Karpas-422 (cell line): ENCODE measurements at places on chromosomes 16 and 17.

- DNase-seq, result no peak
Measured at GRCh38 chr16:56814537-56815432, 50.2 kb upstream of the SLC12A3 start.

GRCh38 chr16:86768228-86768791 is 190.0 kb downstream of the FOXL1 start:
- DNase-seq, result no peak

- peak; percentile 89 for DNase-seq
Measured at GRCh38 chr17:45098869-45099616, 33.3 kb downstream of the PLCD3 start.

DNA sequence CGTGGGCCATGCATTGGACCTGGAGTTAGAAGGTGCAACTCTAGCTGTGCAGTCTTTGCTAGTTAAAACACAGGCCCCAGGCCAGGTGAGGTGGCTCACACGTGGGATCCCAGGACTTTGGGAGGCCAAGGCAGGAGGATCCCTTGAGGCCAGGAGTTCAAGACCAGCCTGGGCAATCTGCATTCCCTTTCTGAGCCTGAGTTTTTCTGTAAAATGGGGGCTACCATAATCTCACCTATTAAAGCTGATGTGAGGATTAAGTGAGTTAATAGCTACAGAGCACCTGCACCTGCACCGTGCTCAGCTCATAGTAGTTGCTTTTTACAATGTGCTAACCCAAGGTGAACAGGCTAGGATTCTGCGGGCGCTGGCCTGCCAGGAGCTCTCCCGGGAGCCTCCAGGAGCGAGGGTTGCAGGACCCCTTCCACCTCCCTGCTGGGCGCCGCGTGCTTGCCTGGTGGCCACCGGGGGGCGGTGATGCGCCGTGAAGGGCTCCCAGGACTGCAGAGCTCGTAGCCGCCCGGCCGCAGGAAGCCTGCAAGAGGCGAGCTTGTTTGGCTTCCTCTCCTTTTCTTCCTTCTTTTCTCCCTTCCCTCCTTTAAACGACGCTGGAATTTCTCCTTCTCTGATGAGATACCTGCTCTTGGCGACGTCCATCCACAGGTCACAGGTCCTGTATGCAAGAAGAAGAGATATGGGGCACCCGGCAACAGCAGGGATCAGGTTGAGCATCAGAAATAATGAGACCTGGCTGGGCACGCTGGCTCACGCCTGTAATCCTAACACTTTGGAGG is 51.3 kb downstream of the ZFP90 start:
- peak; percentile 83 for DNase-seq

DNA sequence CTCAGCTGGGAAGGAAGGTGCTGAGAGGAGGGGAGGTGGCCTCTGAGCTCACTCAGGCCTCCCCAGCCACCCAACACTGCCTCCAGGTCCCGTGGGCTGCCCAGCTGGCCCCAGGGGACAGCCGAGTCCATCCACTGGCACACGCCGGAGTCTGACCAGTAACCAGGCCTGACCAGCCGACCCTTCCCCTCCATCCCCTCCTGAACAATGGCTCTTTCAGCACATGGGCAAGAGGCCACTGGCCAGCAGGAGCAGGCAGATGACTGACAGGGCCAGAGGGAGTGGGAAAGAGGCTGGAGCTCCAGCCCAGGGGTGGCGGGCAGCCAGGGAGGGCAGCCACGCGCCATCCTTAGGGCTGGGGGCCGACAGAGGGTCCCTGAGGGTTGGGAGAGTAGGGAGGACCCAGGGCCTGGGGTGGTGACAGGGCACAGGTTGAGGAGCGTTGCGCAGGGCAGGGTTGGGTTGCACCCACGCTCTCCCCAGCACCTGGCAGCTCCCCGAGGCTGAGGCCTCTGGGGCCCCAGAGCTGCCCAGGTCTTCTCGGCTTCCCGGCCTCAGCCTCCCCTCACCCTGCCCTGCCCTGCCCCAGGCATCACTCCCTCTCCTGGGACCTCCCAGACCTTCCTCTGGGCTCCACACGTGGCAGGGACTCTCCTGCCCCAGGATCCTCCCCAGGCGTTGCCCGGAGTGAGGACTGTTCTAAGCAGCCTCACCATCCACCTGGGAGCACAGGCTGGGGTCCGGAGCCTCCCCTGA is 20.2 kb upstream of the SLC38A10 start:
- DNase-seq, result no peak

GRCh38 chr16:14437426-14437825 is 192.6 kb downstream of the PARN start:
- no peak for DNase-seq

DNA sequence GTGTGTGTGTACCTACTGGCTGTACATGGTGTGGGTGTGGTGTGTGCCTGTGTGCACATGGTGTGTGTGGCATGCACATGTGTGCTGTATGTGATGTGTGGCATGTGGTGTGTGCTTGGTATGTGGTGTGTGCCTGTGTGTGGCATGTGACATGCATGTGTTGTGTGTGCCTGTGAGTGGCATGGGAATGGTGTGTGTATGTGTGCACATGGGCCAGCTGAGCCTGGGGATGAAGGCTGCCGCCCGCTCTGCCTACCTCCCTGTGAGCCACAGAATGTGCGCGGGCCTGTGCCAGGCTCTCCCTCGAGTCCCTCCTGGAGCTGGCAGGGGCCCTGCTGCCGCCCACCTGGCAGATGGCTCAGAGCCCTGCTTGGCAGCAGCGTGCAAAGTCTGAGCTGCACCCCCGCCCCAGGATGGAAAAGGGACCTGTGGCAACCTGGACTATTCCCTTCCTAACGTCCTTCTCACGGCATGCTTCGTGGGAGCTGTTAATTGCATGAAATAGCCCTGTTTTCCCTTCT is 9.3 kb downstream of the PRSS27 start:
- DNase-seq, result no peak

DNA sequence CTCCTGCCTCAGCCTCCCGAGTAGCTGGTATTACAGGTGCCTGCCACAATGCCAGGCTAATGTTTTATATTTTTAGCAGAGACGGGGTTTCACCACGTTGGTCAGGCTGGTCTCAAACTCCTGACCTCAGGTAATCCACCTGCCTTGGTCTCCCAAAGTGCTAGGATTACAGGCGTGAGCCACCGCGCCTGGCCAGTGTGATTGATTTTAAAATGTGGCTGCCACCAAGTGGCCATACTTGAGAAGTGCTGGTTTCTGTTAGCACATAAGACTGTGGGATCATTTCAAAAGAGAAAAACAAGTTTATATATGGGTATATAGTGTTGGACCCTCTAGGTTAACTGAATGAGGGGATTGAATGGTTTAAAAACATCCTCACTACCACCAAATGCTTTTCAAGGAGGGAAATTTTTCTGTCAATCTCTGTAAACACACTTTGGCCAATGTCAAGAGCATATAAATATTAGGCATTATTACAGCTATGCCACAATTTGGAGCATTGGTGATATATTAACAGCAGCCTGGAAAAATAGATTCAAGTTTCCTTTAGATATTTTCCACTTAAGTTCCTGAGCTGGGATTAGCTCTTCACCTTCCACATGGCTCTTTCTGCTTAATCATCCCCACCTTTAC is 13.5 kb upstream of the DHRS13 start:
- peak; percentile 73 for DNase-seq

DNA sequence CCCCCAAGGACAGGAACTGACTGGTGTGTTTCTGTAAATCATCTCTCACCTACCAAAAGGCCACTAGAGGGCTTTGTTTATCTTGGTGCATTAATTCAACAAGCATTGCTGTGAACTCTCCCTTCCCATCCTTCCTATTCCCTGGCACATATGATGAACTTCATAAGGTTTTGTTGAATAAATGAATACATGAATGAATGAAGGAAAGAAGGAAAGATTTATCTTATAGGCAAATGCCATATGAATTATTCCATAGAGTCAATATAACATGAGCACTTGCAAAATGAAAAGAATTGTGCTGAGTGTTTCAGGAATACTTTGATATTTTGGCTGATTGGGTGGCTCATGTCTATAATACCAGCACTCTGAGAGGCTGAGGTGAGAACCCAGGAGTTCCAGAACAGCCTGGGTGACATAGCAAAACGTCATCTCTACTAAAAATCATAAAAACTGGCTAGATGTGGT is 4.3 kb downstream of the SPDYE4 start:
- peak; percentile 54 for DNase-seq

DNA sequence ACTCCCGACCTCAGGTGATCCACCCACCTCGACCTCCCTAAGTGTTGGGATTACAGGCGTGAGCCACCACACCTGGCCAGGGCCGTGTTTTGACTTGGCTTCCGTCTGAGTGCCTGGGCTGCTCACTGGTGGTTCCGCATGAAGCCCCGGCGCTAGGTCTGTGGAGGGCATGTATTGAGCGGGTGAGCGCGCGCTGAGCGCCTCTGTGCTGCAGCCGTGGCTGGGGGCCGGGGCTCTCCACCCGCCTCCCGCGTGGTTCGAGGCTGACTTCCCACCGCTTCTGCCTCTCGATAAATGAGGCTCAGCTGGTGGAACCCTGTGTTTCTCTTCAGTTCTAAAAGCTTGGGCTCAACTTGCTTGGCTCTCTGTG is 38.9 kb upstream of the ATP2A3 start:
- DNase-seq, result no peak

DNA sequence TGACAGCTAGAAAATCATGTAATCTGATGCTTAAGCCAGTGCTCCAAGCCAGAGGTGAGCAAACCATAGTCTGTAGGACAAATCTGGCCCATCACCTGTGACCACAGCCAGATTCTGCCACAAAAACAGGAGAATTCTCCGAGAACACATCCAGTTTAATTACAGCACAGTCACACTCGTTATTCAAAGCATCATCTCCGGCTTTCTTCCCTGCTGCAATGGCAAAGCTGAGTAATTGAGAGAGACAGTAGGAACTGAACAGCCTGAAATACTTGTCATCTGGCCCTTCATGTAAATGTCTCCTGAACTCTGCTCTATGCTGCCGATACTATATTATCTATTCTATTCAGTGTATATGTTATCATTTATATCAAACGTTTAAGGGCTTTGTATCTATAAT is 121.4 kb upstream of the FOXF1 start:
- DNase-seq, result no peak

DNA sequence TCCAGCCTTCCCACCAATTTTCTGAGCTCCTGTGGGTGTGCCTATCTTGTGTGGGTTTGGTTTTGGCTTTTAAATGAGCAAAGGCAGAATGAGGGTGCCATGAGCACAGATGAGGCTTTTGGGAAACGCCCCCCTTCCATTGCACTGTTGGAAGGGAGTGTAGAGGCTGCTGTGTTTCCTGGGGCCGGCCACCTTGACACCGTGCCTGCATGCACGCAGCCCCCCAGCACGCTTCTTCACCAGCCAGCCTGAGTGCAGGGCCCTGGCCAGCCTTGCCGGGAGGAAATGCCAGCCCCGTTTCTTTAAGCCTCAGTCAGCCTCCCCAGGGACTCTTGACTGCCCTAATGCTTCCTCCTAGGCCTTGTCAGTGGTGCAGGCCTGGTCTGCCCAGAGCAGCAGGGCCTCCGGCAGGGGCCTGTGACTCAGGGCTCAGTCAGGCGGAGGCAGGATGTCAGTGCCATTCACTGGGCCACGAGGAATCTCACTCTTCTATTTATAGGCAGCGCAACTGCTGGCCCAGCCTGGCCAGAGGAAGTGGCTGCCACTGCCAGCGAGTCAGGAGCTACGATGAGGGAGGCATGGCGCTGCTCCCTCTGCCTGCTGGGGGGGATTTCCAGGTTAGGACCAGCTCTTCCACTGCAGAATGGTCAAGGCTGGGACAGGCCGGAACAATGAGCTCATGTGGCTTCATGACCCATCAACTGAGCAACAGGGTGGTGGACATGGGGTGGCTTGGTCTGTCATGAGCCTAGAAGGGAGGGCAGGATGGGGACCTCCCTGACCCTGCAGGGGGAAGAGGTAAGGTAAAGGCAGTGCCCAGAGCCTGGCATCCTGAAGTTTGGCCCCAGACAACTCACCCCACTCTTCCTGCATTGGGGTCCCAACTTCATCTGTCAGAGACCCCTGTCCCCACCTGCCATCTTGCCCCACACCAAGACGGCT is 205.2 kb downstream of the RAB11FIP4 start:
- DNase-seq, result peak; percentile 93

- no peak for DNase-seq
Measured at GRCh38 chr17:71011391-71011790, 842.1 kb downstream of the KCNJ2 start.

DNA sequence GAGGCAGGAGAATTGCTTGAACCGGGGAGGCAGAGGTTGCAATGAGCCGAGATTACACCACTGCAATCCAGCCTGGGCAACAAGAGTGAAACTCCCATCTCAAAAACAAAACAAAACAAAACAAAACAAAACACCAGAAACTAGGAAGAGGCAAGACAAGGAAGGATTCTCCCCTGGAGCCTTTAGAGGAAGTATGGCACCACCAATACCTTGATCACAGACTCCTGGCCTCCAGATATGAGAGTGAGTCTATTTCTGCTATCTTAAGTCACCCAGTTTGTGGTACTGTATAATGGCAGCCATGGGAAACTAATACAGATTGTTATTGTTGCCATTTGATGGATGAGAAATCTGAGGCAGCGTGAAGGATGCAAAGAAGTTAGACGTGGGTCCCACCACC is 14.6 kb upstream of the CPPED1 start:
- DNase-seq, result no peak

DNA sequence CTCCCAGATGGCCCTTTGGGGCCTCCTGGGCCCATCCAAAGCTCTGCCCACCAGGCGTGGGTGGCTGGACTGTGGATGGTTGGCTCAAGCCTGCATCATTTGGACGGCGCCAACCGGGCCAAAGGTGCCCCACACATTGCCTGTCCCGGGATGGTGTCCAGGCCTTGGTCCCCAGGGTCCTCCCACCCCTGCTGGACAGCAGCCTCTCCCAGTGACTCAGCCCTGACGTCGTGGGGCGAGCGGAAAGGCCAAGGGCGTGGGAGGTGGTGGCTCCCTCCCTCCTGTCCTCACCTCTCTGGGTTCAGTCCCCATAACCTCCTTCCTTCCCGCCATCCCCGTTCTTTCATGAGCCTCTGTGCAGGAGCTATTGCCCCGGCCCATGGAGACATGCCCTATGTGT is 42.1 kb upstream of the DLX4 start:
- no peak for DNase-seq

DNA sequence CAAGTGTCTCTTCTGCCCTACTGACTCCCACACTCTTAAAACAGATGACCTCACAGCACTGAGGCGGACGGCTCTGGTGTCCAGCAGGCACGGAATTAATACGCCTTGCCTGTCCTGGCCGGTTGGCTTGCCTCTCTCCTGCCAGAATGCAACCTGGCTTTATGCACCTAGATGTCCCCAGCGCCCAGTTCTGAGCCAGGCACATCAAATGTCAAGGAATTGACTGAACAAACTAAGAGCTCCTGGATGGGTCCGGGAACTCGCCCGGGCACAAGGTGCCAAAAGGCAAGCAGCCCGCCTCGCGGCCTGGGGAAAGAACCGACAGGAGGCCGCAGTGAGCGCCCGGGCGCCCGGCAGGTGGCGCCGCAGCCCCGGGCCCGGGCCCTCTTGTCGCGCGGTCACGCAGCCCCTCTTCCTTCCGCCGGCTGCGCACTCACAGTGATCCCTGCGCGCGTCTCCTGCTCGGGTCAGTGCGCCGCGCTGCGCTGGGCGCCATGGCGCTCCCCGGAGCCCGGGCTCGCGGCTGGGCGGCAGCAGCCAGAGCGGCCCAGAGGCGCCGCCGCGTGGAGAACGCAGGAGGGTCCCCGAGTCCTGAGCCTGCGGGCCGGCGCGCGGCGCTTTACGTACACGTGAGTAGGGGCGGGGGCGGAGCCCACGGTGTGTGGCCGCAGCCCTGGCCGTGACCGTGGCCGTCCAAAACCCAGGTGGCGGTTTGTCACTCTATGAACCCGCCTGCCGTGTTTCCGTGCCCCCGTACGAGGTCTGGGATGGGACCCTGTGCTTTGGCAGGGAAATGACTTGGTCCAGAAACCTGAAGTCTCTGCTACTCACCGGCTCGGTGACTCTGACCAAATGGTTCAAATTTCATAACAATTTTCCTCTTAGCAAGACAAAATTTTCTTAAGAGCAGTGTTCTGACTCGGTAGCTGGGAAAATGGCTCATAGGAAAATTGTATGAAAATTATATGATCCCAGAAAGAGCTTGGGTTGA is at the start of gene RSAD1:
TSS of gene RSAD1 (plus strand) at position 470 of the 991 bp plus-strand sequence. CDS start at position 495, 25 bp downstream.
- DNase-seq, result peak; percentile 96
